ENCODE measurements at places on chromosomes 16 and 17.
A peak's percentile ranks its signal among the peaks of the same experiment; 100 is the strongest.

DNA sequence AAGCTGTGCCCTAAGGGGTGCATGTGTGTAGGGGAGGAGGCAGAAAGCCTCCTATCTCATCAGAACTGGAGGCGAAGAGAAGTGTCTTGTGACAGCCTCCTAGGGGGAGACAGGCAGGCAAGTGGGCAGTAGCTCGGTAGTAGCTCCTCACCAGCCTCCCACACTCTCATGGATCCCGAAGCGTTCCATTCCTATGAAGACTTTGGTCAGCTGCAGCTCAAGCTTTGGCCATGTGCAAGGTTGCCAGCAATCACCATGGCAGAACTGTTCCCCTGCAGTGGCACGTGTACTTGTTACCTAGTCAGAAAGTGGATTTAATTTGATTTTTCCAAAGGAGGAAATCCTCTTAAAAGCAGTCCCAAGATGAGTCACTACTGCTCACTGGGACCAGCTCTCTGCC lies 6.7 kb downstream of the MRPL58 start:
- no peak for DNase-seq

- DNase-seq = no peak
Measured at GRCh38 chr16:21263640-21264570, 14.2 kb downstream of the CRYM start.

- peak; percentile 39 for DNase-seq
Measured at GRCh38 chr16:726438-727290, at the start of the genes CCDC78 and HAGHL. Gene CCDC78, minus strand, starts transcription at chr16:726443. Its CDS starts 76 bp downstream, at chr16:726367. Gene HAGHL, plus strand, starts transcription at chr16:727106. Its CDS starts 404 bp downstream, at chr16:727510.

- no peak for DNase-seq
Measured at GRCh38 chr17:30300818-30301217, 9.1 kb upstream of the BLMH start.

GRCh38 chr17:62712171-62712581 lies 84.7 kb downstream of the MRC2 start:
- DNase-seq = no peak
